EH (cell line): ENCODE measurements at places on chromosomes 4 and X.

GRCh38 chr4:178165251-178165950 lies 723.2 kb upstream of the AGA start:
- DNase-seq: no peak

GRCh38 chr4:8459867-8460445 lies 19.4 kb downstream of the TRMT44 start:
- DNase-seq: peak; percentile 50

DNA sequence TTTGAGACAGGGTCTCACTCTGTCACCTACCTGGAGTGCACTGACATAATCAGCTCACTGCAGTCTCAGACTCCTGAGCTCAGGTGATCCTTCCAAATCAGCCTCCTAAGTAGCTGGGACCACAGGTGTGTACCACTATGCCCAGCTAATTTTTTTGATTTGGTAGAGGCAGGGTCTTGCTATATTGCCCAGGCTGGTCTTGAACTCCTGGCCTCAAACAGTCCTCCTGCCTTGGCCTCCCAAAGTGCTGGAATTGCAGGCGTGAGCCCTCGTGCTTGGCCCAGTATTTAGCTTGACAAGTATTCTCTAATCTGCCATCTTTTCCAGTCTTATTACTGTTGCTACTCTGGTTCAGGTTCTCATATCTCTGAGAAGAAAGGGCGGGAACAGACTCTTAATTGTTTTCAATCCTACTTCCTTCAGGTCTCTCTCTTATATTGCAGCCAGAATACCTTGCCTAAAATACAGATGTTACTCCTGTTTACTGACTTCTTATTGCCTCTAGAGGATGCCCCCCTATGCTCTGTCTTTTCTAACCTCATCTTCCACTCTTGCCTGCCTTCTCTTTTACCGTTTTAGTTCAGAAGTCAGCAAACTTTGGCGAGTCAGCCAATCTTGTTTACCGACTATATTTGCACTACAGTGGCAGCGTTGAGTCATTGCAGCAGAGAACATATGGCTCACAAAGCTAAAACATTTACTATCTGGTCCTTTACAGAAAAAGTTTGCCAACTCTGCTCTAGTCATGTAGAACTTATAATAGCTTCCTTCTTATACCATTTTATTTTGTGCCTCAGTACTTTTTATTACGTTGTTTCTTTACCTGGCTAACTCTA lies 19.0 kb downstream of the MRPL1 start:
- peak; percentile 29 for DNase-seq

DNA sequence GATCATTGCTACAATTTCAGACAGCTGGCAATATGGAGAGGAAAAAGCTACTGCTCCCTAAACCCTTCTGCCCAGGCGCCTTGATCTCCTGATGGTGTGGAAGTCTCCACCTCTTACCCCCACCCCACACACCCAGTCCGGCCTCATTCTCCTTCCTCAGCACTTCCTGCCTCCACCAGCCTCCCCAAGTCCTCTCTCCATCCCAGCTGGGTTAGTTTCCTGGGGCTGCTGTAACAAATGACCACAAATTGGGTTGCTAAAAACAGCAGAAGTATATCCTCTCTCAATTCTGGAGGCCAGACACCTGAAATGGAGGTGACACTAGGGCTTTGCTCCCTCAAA lies 1.1 kb upstream of the CCNQ start:
- DNase-seq: peak; percentile 30

GRCh38 chrX:148854306-148854705 lies 353.9 kb downstream of the AFF2 start:
- peak; percentile 9 for DNase-seq

DNA sequence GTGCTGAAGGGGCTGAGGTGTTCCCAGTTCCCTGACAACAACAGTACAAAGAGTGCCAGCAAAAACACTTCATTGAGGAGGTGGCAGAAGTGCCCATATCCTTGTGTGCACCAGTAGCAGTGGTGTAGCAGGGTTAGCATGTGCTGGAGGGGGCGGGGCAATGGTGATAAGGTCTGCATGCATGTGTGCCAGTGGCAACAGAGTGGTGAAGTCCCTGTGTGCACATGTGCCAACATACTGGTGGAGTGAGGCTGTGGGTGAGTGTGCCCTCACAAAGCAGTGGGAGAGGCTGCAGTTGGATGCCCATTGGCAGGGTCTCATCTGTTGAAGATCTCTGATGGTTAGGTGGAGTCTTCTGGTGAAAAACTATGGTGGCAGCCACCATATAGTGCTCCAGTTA lies 994.6 kb downstream of the PCDH19 start:
- DNase-seq: no peak

GRCh38 chr4:140150886-140151698 lies 2.9 kb downstream of the MAML3 start:
- peak; percentile 91 for DNase-seq

- DNase-seq: no peak
Observed at GRCh38 chrX:25012793-25013631, 2.8 kb downstream of the ARX start.
